Neural crest cell (in vitro differentiated cells): ENCODE measurements at places on chromosomes 12 and 14.
A peak's percentile ranks its signal among the peaks of the same experiment; 100 is the strongest.

DNA sequence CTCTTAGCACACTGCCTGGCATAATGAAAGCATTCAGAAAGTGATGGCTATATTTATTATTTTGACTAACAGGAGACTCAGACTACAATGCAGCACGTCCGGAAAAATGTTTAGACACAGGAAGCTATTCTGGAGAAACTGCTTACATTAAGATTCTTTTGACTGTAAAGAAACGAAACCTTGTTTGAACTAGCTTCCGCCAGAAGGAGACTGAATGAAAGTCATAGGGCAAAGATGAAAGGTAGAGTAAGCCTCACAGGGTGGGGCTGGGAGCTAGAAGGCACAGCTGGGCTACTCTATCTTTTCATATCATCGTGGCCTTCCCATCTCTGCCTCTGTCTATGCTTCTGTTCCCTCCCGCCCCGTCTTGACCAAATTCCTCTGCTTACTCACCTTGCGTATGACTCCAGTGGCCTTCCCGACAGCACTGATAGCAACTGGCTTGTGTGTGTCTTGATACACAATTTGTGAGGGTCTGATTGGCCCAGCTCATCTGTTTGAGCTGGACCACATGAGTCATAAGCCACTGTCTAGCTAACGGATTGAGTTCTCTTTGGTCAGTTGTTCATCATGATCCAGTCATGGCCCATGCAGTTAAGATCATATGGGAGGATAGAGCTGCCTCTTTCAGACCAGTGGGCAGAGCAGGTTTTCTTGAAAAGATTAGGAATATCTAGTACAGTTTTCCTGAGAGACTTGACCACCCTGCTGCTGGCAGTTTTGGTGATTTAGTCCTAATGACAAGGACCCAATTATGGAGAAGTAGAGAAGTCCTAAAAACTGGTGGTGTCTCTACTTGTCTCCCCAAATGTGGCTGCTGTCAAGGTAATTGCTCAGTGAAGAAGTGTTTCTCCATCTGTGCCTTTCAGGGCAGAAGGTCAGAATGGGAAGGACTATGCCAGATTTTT lies 151.5 kb upstream of the SLC38A2 start:
- no peak overlapping the region for H3K4me3 ChIP-seq
- no peaks in the 10 kb centered on the region for H3K27me3 ChIP-seq
- no peak for DNase-seq

DNA sequence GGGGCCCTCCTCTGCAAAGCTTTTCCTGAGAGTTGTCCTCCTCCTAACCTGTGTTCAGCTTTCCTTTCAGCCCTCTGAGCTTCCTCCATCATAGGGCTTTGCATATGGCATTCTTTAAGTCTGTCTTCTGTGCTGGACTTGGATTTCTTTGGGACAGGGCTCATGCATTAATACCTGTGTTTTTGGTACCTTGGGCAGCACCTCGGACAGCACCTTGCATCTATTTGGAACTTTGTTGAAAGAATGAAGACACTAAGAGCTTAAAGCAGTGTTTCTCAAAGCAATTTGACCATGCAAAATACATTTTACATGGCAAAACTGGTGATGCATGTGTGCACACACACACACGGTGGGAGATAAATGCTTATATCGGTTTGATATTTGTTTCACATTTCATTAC lies 115.0 kb upstream of the SRRM4 start:
- no peak for DNase-seq
- H3K27ac ChIP-seq: no peak overlapping the region
- H3K27me3 ChIP-seq: peaks cover 7% of the 10 kb centered on the region

DNA sequence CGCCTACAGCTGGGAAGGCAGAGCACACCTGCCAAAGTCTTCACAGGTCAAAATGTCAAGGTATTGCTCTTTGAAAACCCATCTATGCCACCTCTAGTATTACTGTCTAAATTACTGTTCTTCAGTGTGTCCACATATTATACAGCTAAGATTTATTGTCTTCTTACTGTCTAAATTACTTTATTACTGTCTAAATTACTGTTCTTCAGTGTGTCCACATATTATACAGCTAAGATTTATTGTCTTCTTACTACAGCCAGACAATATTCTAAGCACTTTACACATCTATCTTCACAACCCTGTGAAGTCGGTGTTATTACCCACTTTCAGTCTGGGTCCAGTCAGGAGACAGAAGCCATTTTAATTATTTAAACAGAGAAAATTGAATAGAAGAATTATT lies 173.9 kb downstream of the MYRFL start:
- H3K36me3 ChIP-seq: no peaks in the 10 kb centered on the region
- no peaks in the 10 kb centered on the region for H3K27me3 ChIP-seq
- H3K27ac ChIP-seq: no peak overlapping the region
- DNase-seq: no peak
- H3K4me1 ChIP-seq: no peaks in the 10 kb centered on the region

DNA sequence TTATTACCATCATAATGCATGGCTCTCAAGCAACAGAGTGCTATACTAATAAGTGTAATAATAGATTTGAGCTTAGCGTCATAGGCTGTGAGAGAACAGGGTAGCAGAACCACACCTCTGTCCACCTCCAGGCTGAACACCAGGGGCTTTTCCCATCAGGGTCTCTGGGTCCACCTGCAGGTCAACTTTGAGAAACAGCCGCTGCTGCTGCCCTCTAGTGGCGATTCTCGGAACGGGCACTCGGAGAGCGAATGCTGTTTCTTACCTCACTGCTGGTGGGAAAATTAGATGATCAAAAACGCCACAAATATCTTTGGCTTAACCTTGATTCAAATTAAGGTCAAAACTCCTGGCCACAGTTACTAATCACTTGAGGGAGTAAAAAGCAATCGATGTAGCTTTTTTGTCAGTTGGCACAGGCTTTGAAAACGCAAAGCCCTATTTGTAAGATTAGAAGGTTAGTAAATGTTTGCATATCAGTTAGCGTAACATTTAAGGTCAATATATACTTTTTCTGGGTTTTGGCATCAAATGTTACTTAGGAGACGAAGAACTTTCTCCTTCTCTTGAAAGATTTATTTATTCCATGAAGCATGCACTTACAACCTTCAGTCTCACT lies 127.9 kb upstream of the TMEM132D start:
- no peak overlapping the region for H3K27ac ChIP-seq
- H3K4me3 ChIP-seq: no peak overlapping the region
- H3K4me1 ChIP-seq: no peaks in the 10 kb centered on the region
- peak; percentile 94 for DNase-seq
- H3K27me3 ChIP-seq: peaks cover 69% of the 10 kb centered on the region

DNA sequence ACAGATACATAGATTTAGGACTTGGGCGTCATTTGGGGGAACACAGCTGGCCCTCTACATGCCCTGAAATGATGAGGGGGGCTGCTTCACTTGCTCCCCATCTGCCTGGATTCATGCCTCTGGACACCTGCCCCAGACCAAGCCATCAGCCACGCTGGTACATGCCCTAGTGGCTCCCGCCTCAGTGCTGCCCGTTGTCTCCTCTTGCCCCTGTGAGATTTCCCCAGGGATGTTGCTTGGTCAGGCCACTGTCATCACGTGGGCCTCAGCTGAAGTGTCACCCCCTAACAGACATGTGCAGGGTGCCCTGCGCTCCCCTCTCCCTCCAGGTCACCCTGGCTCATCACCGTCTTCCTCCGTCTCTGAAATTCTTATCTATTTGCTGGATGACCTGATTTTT lies 157.5 kb downstream of the PIWIL1 start:
- peaks cover 3% of the 10 kb centered on the region for H3K27me3 ChIP-seq
- H3K27ac ChIP-seq: no peak overlapping the region
- no peak for DNase-seq
- H3K36me3 ChIP-seq: no peaks in the 10 kb centered on the region
- H3K4me3 ChIP-seq: no peak overlapping the region

GRCh38 chr12:12891080-12891880 lies at the start of gene GPRC5A:
Gene GPRC5A (plus strand): TSS chr12:12891562. CDS start chr12:12908250, 16,688 bp downstream.
- H3K36me3 ChIP-seq: no peaks in the 10 kb centered on the region
- peak; percentile 16 for DNase-seq
- H3K4me3 ChIP-seq: peak within 1 kb of the TSS; percentile 82
- no peak within 1 kb of the TSS for H3K27ac ChIP-seq

- no peak for DNase-seq
- H3K4me3 ChIP-seq: no peak overlapping the region
- H3K36me3 ChIP-seq: no peaks in the 10 kb centered on the region
- H3K27me3 ChIP-seq: no peaks in the 10 kb centered on the region
These were observed 107.5 kb upstream of the FAR2 start for GRCh38 chr12:29041621-29042020.

GRCh38 chr12:123573870-123574269 lies 10.5 kb upstream of the TMED2 start:
- H3K36me3 ChIP-seq: no peaks in the 10 kb centered on the region
- no peak for DNase-seq
- H3K27me3 ChIP-seq: no peaks in the 10 kb centered on the region

DNA sequence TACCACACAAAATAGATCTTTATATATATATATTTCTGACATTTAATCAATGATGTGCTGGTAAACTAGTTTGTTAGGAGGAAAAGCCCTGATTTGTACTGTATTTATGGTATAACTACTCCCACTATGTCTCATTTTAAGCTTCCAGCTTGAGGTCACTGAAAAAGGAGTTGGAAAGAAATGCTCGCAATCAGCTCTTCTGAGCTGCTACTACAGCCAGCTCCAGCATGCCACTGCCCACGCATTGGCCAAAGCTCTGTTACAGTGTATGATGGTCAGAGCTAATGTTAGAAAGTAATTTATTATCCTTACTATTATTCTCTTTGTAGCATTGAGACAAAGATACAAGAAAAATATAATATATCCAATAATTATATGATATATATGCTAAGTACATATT lies 55.0 kb upstream of the PCED1B start:
- no peak overlapping the region for H3K4me3 ChIP-seq
- no peaks in the 10 kb centered on the region for H3K36me3 ChIP-seq
- no peaks in the 10 kb centered on the region for H3K4me1 ChIP-seq
- H3K27me3 ChIP-seq: peaks cover 26% of the 10 kb centered on the region

DNA sequence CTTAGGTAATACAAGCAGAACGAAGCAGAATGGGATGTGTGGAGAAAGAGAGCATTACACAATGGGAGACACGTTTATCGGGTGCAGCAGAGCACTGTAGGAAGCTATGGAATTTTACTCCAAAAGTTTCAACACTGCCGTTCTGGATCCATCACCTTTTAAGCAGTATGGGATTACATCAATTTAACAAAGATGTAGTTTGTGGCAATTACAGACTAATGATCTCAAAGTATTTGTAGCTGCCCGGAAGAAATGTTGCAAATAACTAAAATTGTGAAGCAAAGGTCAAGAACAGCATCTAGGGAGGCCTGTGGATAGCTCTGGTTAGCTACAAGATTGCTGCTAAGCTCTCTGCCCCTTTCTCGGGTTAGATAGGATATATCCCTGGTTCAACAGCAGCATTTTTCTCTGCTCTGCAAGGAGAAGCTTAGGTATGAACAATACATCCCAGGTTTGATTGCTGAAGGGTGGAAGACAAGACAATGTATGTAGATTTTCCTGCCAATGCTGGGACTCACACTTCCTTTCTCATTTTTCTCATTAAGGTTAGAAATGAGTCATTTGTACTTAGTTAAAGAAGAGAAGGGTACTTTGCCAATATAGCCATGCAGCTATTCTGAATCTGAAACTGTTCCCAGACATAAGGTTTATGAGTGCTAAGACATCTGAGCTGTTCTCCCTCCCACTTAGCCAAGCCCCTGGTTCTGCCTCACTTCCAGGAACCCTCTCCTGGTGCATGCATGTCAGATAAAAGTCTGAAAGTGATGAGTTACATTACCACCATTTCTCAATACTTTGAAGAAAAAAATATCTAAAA lies 75.0 kb upstream of the HIF1A start:
- H3K27ac ChIP-seq: no peak overlapping the region
- H3K27me3 ChIP-seq: peaks cover 10% of the 10 kb centered on the region
- H3K36me3 ChIP-seq: no peaks in the 10 kb centered on the region
- no peak overlapping the region for H3K4me3 ChIP-seq
- H3K4me1 ChIP-seq: peaks cover 12% of the 10 kb centered on the region
- no peak for DNase-seq
